ENCODE measurements at places on chromosomes 4 and X. TPM values are rescaled to one million over a fixed set of nuclear protein-coding genes. Genes with fewer than 3 reads are reported as not detected.

DNA sequence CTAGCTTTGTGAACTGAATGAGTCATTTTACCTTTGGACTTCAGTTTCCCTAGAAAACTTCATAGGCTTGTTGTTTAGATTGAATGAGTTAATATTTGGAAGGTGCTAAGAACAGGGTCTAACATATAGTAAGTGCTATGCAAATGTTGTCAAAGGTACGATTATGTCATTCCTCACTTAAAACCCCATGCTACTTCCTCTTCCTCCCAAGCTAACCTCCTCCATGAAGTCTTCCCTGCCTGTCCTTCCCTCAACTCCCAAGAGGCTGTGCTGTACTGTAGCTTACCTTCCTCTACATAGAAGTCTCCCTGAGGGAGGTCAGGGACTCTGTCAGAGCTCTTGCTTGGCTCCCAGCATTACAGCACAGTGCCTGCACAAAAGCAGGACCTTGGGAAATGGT is 103.4 kb upstream of the PJA1 start:
- DNase-seq = no peak

GRCh38 chr4:176646311-176646710 is 146.4 kb downstream of the VEGFC start:
- no peak for DNase-seq

- DNase-seq = no peak
Measured at GRCh38 chr4:182593864-182594263, 323.3 kb downstream of the DCTD start.

DNA sequence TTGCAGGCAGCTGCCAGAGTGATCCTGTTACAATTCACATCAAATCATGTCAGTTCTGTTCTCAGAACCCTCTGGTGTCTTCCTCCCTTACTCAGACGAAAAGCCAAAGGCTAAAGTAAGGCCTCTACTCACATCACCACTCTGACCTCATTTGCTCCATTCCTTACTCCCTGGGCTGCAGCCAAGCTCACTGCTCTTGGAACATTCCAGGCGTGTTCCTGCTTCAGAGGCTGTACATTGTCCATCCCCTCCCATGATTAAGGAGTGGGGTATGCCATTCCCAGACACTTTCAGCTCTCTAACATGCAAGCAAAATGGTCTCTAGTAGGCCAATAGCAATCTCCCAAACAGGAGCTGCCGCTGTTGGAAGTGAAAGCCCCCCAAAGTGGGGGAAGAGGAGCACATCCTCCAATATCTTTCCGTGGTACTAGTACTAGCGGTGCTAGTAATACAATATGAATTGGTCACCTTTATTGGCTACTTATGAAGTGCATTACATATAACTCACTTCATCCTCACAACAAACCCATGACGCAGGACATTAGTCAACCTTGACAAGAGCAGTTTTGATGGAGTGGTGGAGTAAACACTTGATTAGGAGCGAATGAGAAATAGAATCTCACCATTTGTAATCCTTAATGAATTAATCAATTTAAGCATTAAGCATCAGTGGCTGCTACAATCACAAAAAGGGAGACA is 15.0 kb downstream of the GAB3 start:
- DNase-seq = no peak

HTR2C gene
- total RNA-seq = 1.7 TPM

DGKK gene
- 0.49 TPM for total RNA-seq

DNA sequence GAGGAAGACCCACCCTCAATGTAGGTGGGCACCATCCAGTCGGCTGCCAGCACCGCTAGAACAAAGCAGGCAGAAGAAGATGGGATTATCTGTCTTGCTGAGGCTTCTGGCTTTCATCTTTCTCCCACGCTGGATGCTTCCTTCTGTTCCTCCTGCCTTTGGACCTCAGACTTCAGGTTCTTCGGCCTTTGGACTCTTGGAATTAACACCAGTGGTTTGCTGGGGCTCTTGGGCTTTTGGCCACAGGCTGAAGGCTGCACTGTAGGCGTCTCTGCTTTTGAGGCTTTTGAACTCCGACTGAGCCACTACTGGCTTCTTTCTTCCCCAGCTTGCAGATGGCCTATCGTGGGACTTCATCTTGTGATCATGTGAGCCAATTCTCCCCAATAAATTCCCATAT is 55.1 kb downstream of the PDLIM5 start:
- no peak for DNase-seq

MAGEA2B gene
- not detected for total RNA-seq

DNA sequence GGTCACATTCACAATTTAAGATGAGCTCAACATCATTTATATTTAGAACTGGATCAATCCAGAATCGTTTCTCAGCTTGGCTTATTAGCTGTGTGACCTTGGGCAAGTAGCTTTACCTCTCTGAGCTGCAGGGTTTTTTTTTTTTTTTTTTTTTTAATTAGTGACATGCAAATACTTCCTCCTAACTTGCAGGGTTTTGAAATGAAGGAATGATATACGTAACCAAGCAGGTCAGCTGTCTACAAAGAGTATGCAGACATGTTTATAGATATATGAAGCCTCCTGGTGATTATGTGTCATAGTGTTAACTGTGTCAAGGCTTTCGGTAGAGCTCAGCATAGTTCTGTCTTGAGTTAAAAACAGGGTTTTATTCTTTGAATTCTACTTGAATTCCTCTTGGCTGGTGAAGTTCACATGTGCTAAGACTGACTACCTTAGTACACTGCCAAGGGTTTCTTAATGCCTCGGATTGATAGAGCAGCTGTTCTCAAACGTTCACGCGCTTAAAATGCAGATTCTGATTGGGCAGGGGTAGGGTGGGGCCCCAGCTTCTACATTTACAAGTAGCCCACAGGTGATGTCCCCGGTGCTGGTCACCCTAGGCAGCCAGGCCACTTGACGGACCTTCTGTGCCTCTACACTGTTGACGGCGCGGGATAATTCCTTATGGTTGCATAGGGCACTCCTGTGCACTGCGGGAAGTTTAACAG is 654 bp upstream of the STS start:
- DNase-seq = no peak

GRCh38 chr4:118712872-118713271 is 27.7 kb downstream of the METTL14 start:
- DNase-seq = no peak

GRCh38 chr4:151052785-151053184 is 37.7 kb upstream of the LRBA start:
- DNase-seq = no peak

DNA sequence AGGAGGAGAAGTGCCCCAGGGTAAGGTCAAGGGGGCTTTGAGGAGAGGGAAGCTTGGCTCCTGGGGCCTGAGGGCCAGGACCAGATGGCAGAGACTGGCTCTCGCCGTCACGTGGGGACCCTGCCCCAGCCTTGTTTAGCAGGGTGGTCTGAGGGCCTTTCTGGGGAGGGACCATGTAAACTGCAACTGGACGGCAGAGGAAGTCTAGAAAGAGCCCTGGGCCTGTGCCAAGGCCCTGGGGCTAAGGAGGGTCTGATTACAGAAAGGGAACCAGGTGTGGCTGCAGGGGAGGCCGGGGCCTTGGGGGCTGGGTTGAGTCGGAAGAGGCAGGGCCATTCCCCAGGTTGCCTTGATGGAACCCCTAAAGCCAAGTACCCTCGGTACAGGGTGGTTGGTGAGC is 1.8 kb upstream of the HGFAC start:
- no peak for DNase-seq

DNA sequence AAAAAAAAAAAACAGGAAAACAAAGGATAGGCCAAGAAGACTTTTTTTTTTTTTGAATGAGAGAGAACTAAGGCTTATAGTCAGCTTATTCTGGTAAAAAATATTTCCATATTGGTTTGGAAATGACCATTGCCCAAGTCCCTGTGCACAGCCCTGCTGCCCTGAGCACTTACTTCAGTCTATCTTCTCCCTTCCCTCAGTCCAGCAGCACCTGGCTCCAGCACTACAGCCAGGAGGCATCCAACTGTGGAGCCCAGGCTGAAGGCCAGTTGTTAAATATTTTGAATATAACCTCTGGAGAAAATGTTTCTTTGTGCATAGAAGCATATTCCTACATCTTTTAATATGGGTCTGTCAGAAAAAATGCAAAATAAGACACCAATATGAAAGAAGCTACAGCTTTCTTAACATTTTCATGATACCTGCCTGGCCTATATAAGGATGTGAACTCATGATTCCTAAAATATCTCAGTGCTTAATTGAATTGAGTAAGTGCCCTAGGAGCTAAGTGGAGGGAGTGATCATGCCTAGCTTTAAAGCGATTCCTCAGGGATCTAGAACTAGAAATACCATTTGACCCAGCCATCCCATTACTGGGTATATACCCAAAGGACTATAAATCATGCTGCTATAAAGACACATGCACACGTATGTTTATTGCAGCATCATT is 14.4 kb downstream of the LRRC66 start:
- no peak for DNase-seq

DNA sequence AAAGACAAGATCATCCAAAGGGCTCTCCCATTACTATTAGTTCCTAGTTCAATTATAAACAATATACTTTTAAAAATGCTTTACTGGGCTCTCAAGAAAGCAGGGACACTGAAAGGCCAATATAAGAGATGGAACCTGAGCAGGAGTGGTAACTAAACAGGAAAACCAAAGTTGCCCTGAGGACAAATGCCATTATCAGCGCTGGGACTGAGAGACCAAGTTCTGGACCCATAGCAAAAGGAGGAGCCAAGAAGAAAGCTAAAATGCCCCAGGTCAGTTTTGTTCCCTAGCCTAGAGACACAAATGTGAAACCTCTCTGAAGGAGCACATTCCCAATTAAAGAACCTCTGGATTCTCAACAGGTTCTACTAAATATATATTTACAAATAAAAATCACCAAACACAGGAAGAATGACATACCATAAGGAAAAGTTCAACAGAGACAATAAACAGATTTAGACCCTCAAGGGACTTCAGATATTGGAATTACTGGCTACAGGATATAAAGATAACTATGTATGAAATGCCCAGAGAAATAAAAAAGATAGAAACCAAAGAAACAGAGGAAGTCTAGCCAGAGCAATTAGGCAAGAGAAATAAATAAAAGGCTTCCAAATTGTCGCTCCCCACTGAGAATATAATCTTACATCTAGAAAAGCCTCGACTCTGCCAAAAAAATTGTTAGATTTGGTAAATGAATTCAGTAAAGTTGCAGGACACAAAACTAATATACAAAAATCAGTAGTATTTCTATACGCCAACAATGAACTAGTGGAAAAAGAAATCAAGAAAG is 67.1 kb downstream of the KLHL8 start:
- no peak for DNase-seq

SLC9B1 gene
- not detected for total RNA-seq

FGA gene
- not detected for total RNA-seq

GRCh38 chr4:118279920-118280432 is 72.8 kb downstream of the PRSS12 start:
- no peak for DNase-seq

CFAP99 gene
- total RNA-seq = not detected

GRCh38 chr4:108168160-108168670 is 517 bp downstream of the LEF1 start:
- DNase-seq = no peak

CHIC2 gene
- total RNA-seq = 40.0 TPM

IL21 gene
- total RNA-seq = not detected

- no peak for DNase-seq
Measured at GRCh38 chr4:130563185-130563888, 1467.4 kb downstream of the C4orf33 start.

DNA sequence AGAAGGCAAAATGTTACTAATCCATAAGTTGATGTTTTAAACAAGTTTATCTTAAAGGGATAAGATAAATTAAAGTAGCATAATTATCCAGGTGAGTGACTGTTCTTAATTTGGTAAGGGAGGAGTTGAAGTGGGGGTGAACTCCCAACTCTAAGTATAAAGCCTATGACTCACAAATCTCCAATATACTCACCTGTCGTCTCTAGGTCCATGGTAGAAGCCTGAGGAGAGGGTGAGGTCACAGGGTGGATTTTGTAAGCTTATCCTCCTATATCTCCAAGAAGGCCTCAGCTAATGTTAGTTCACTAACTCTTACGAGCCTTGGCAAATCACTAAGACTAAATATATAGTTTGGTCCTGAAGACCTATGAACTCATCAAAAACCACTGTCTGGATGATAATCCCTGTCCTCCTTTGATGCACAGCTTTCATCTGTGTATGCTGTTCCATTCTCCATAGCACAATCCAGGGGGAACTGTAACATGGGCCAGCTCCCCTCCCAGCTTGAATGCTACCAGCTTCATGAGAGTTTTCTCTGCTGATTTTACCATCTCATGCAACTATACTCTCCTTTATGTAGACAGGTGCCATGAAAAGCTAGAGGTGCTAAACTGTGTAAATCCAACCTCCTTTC is 158.7 kb downstream of the BTC start:
- no peak for DNase-seq

TEX11 gene
- not detected for total RNA-seq

PDE6B gene
- total RNA-seq = 4.2 TPM

VBP1 gene
- 16.9 TPM for total RNA-seq

DNA sequence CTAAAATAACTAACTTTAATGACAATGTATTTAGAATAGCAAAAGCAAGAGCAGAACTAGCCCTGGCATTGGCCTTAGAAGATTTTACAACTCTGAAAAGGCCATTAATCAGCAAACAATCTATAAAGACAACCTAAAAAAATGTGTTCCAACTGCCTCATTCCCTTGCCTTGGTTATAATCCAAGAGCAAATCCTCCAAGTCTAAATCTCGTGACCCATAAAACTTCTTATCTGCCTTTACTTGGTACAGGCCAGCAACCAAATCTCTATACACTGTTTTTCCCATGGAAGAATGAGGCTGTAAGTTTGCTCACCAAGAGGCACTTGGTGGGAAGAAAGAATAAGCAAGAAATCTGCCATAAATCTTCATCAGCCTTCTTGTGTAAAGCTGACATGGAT is 175.3 kb upstream of the MID1 start:
- DNase-seq = no peak

SPON2 gene
- total RNA-seq = 72.2 TPM

- no peak for DNase-seq
Measured at GRCh38 chr4:48138936-48139335, 4.9 kb upstream of the TXK start.

- DNase-seq = no peak
Measured at GRCh38 chr4:33890841-33891240, 2353.5 kb downstream of the ARAP2 start.

CLDN34 gene
- not detected for total RNA-seq

DNA sequence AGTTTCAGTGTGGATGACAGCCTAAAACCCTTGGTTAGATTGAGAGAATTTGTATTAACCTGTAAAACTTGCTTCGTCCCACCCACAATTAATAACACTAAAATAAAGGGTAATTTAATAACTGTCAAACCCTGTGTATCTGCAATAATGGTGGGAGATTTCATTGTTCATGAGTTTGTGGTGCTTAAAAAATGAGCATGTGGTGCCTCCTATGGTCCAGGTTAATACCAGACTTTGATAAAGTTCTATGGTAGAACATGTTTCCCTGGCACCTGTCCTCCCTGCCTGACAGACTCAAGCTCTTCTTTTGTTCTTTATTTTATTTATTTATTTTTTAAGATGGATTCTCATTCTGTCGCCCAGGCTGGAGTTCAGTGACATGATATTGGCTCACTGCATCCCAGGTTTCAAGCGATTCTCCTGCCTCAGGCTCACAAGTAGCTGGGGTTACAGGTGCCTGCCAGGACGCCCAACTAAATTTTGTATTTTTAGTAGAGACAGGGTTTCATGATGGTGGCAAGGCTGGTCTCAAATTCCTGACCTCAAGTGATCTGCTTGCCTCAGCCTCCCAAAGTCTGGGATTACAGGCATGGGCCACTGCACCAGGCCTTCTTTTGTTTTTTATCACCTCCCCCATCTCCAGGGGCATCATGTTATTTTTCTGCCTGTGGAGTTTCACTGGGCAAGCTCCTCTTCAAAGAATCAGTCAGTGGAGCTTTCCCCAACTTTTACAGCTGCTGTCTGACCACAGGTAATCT is 289.2 kb downstream of the NR3C2 start:
- DNase-seq = no peak

- DNase-seq = no peak
Measured at GRCh38 chr4:18626366-18626765, 604.8 kb upstream of the LCORL start.
